Calu3 (cell line): ENCODE measurements at places on chromosomes 2 and 18. TPM values are rescaled to one million over a fixed set of nuclear protein-coding genes. Genes with fewer than 3 reads are reported as not detected.
A peak's percentile ranks its signal among the peaks of the same experiment; 100 is the strongest.

- peaks cover 4% of the 10 kb centered on the region for H3K36me3 ChIP-seq
- no peak for DNase-seq
- no peak overlapping the region for H3K4me3 ChIP-seq
- no peak overlapping the region for H3K27ac ChIP-seq
- H3K27me3 ChIP-seq, result no peaks in the 10 kb centered on the region
Measured at GRCh38 chr2:111620281-111620680, 263.7 kb downstream of the ANAPC1 start.

- peak; percentile 72 for DNase-seq
- no peak overlapping the region for H3K27ac ChIP-seq
- H3K4me1 ChIP-seq, result peaks cover 10% of the 10 kb centered on the region
- H3K36me3 ChIP-seq, result no peaks in the 10 kb centered on the region
- no peaks in the 10 kb centered on the region for H3K27me3 ChIP-seq
Measured at GRCh38 chr2:36507408-36507812, 90.6 kb downstream of the FEZ2 start.

- no peak overlapping the region for H3K4me3 ChIP-seq
- peaks cover 9% of the 10 kb centered on the region for H3K36me3 ChIP-seq
- no peak for DNase-seq
- H3K27me3 ChIP-seq, result peaks cover 9% of the 10 kb centered on the region
Measured at GRCh38 chr2:219618733-219619122, 8.7 kb upstream of the SLC4A3 start.

GRCh38 chr18:47204908-47205522 lies 28.9 kb upstream of the IER3IP1 start:
- no peak overlapping the region for H3K4me3 ChIP-seq
- no peaks in the 10 kb centered on the region for H3K4me1 ChIP-seq
- no peaks in the 10 kb centered on the region for H3K36me3 ChIP-seq
- peaks cover 91% of the 10 kb centered on the region for H3K27me3 ChIP-seq
- H3K27ac ChIP-seq, result no peak overlapping the region
- DNase-seq, result peak; percentile 54

DNA sequence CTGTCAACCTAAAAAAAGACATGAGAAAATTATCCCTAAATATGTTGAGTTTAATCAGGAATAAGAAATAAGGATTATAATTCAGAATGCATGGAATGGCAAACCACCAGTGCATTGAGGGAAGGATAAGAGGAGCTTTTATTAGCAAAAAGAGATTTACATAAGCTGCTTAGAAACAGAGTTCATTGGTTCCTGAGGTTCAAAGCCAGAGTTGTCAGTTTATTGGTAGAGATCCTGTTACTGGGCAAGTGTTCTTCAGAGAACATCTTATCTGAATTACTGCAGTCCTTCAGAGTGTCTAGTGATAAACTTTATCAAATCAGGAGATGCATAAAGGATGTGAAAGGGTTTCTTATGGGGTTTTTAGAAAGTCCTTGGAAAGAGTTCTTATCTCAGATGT lies 76.0 kb upstream of the MEX3C start:
- no peak for DNase-seq
- no peaks in the 10 kb centered on the region for H3K36me3 ChIP-seq
- peaks cover 2% of the 10 kb centered on the region for H3K4me1 ChIP-seq
- no peak overlapping the region for H3K4me3 ChIP-seq

DNA sequence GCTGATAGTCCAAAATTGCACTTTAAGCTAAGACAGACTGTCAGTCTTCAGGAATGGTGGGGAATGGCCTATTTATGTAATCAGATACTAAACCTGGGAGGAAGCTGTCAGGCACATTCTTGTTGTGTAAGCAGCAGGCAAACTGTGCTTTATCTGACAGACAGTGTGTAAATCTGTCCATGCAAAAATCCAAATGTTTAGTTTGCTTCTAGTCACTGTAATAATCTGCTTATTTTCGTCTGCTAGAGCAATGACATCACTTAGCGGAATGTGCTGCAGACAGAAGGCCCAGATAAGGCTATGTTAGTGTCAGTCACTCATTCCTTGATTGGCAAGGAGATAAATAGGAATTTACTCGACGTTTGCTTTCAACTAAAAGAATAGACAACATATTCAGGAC lies 263.5 kb downstream of the ZNF407 start:
- DNase-seq, result no peak
- H3K4me1 ChIP-seq, result no peaks in the 10 kb centered on the region
- no peak overlapping the region for H3K27ac ChIP-seq
- no peaks in the 10 kb centered on the region for H3K36me3 ChIP-seq
- no peak overlapping the region for H3K4me3 ChIP-seq

GRCh38 chr2:225236769-225237323 lies 162.7 kb upstream of the NYAP2 start:
- no peak for DNase-seq
- H3K4me3 ChIP-seq, result no peak overlapping the region
- no peaks in the 10 kb centered on the region for H3K36me3 ChIP-seq

GRCh38 chr18:32893915-32894314 lies 121.1 kb upstream of the KLHL14 start:
- H3K4me1 ChIP-seq, result no peaks in the 10 kb centered on the region
- no peak for DNase-seq
- no peak overlapping the region for H3K4me3 ChIP-seq

- H3K4me3 ChIP-seq, result no peak overlapping the region
- DNase-seq, result no peak
- H3K27me3 ChIP-seq, result no peaks in the 10 kb centered on the region
- H3K36me3 ChIP-seq, result no peaks in the 10 kb centered on the region
Measured at GRCh38 chr18:74679679-74680076, 82.0 kb downstream of the ZNF407 start.

DNA sequence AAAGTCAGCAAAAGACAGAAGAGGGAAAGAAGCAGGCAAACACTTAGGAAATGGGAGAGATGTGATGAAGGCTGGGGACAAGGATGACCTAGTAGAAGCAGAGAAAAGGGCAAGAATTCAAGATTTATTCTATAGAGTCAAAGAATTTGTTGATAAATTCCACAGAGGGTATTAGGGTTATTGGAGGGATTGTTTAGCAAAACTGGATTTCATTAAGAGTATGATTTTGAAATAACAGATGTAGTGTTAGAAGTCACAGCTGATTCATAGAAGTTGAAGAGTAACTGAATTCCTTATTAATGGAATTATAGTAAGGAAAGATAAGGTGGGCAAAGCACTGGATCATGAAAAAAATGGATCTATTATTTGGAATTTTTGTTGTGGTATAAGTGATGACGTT lies 48.6 kb downstream of the CEP192 start:
- no peaks in the 10 kb centered on the region for H3K27me3 ChIP-seq
- H3K27ac ChIP-seq, result no peak overlapping the region
- H3K4me3 ChIP-seq, result no peak overlapping the region
- no peaks in the 10 kb centered on the region for H3K4me1 ChIP-seq

The HOXD1 gene
- not detected in 2 replicates for total RNA-seq

The CCDC85A gene
- total RNA-seq, result 2.6 and 3.0 TPM in 2 replicates

The TMEM247 gene
- not detected in 2 replicates for total RNA-seq

The SH2D6 gene
- total RNA-seq, result 1.8 and 2.4 TPM in 2 replicates
